ENCODE measurements at places on chromosomes 7 and 10. TPM values are rescaled to one million over a fixed set of nuclear protein-coding genes. Genes with fewer than 3 reads are reported as not detected.

Gene MRC1
- polyA plus RNA-seq = 12.9 TPM

Gene CDC14C
- polyA plus RNA-seq = not detected

Gene GTF2IRD2
- 13.1 TPM for polyA plus RNA-seq

Gene FEZF1
- polyA plus RNA-seq = not detected

Gene GATA3
- 0.41 TPM for polyA plus RNA-seq

Gene STAMBPL1
- polyA plus RNA-seq = 5.0 TPM

Gene GHRHR
- 1.5 TPM for polyA plus RNA-seq

Gene ASIC3
- 4.2 TPM for polyA plus RNA-seq

Gene PIP
- not detected for polyA plus RNA-seq

Gene MYO3A
- 0.46 TPM for polyA plus RNA-seq

Gene ZSCAN25
- polyA plus RNA-seq = 10.1 TPM

Gene HIF1AN
- polyA plus RNA-seq = 38.3 TPM

Gene PKD2L1
- not detected for polyA plus RNA-seq

Gene NUTM2E
- polyA plus RNA-seq = not detected

Gene PON1
- polyA plus RNA-seq = 1.5 TPM

Gene CHAT
- polyA plus RNA-seq = not detected

Gene TAS2R41
- not detected for polyA plus RNA-seq

Gene CAMK1D
- polyA plus RNA-seq = 5.3 TPM

Gene TDRD1
- polyA plus RNA-seq = 0.36 TPM

Gene RNF32
- polyA plus RNA-seq = 2.9 TPM

Gene POM121
- polyA plus RNA-seq = 27.0 TPM

Gene SLC18A3
- not detected for polyA plus RNA-seq

Gene CPXM2
- 1.4 TPM for polyA plus RNA-seq

Gene CFAP46
- 0.27 TPM for polyA plus RNA-seq

Gene TMEM213
- polyA plus RNA-seq = 0.20 TPM

Gene PRR15
- polyA plus RNA-seq = 0.07 TPM

Gene SH2B2
- polyA plus RNA-seq = 12.0 TPM

Gene ITIH5
- 50.3 TPM for polyA plus RNA-seq

Gene SLIT1
- polyA plus RNA-seq = 1.9 TPM

Gene PRKG1
- 54.7 TPM for polyA plus RNA-seq

Gene INSYN2A
- 1.6 TPM for polyA plus RNA-seq

Gene ATRNL1
- 0.90 TPM for polyA plus RNA-seq

Gene AQP1
- polyA plus RNA-seq = 83.8 TPM

Gene RELN
- 7.2 TPM for polyA plus RNA-seq

Gene NODAL
- polyA plus RNA-seq = 0.24 TPM

Gene VPS37D
- 2.1 TPM for polyA plus RNA-seq

Gene ADAMTS14
- polyA plus RNA-seq = 21.0 TPM

Gene FZD8
- 27.0 TPM for polyA plus RNA-seq

Gene SAMD9
- 2.9 TPM for polyA plus RNA-seq

Gene NRP1
- polyA plus RNA-seq = 133 TPM

Gene AKR1D1
- not detected for polyA plus RNA-seq
